ENCODE measurements at places on chromosomes 1 and 21.
A peak's percentile ranks its signal among the peaks of the same experiment; 100 is the strongest.

- no peak for DNase-seq
These were observed 21.7 kb upstream of the SHCBP1L start for GRCh38 chr1:182974506-182975191.

DNA sequence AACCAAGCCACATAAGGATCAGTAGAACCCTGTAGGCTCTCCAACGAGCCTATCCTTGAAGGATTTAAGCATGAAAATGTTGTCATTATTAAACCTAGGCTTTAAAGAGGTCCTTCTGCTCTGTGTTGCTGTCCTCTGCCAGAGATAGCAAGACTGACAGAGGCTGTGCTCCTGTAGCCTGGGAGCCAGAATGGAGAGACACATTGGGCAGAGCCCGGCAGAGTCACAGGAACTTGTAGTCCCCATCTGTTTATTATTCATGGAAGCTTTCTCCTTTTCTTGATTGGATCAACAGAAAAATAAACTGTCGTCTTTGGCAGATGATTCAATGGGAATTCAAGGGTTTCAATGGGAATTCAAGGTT is 19.2 kb upstream of the SLAMF1 start:
- DNase-seq, result no peak

GRCh38 chr1:170917373-170917772 is 18.0 kb upstream of the MROH9 start:
- DNase-seq, result no peak

- no peak for DNase-seq
These were observed 65.7 kb downstream of the SETD4 start for GRCh38 chr21:35994613-35995012.

DNA sequence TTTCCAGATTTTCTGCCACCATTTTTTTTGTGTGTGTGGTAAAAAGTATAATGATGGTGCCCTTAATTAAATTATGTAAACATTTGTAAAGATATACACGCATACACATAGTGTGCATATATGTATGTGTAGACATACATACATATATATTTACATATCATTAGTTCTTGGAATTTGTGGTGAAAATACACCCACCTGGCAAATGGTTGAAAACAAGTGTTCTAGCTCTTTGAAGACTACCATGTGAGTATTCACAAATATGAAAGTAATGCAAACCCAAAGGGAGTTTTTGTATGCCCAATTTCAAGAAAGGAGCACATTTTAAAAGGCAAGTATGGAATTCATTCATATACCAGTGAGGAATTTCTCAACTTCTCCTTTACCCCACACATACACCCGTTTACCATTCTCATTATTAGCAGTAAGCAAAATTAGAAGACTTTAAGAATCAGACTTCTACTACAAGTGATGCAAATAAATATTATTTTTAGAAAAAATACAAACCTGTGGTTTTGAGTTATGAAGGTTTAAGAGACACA is 8.0 kb downstream of the RABGAP1L start:
- DNase-seq, result no peak

- no peak for DNase-seq
These were observed 23.4 kb downstream of the PLEKHO1 start for GRCh38 chr1:150173141-150173585.

DNA sequence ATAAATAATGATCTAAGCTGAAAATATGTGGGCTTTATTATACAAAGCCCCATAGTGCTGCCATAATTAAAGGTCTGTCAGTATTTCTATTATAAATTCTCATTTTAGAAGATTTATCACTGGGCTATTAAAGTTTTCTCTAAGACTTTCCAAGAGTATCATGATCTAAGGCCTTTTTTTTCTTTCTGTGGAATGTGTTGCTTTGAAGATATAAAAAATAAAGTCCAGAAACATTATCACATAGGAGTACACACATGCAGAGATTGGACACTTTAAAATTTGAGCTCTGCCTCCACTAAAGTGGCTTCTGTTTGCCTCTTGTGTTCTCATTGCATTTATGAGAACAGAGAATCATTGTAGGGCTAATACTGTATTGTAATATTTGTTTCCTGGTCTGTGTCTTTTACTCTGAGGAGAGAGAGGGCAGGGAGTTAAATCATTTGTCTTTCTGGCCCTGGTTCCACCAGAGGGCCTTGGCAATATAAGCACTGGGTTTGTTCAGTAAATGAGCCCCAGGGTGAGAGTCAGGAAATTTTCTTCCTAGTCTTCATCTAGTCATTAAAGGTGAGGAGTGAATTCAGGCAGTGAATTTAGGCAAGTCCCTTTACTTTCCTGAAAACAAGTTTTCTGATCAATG is 70.2 kb downstream of the NFIA start:
- DNase-seq, result no peak

DNA sequence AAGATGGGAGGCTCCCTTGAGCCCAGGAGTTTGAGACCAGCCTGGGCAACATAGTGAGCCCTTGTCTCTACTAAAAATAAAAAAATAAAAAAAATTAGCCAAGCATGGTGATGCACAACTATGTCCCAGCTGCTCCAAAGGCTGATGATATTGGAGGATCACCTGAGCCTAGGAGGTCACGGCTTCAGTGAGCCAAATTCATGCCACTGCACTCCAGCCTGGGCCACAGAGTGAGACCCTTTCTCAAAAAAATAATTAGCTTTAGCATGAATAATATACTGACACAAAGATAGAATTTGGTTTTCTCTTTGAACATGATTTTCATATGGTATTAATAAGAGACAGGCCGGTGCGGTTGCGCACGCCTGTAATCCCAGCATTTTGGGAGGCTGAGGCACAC is 88.8 kb downstream of the DESI2 start:
- no peak for DNase-seq

DNA sequence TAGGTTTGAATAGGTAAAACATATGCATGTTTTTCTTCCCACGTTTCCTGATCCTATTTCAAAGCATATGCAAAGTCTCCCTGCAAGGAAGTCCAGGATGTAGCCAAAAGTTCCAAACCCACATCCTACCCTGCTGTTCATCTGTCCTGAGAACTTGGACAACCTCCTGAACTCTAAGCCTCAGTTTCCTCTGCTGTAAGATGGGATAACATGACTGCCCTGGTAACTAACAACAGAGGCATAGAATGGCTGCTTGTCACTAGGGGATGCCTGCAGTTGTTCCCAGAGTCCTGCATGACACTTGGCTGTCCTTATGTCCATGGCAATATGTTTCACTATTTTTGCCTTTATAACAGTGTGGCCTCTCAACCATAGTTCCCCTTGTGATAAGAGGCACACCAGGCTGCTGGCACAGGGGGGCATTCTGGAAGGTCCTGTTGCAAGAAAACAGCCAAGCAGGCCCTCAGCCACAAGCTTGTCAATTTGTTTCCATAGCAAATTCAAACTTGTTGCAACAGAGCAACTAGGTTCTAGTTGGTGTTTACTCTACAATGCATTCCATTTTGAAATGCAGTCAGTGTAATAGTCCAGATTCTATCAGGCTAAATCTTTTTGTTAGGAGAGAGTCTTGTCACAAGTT is 1.5 kb upstream of the HDGF start:
- DNase-seq, result peak; percentile 37

DNA sequence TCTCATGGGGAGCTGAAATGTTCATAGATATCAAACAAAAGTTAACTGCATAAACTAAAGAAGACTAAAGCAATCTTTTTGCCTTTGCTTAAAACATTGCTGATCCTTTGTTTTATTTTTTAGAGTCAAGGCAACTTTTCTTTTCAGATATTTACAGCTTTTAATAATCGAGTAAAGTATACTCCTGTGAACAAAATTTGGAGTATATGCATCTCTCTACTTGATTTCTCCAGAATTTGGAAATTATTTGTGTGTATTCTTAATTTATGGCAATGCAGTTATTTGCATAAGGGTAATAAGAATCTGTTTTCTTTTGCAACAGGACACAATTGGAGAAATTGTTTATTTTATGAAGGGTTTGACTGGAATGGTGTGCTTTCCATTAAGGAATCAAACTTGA is 4.2 kb upstream of the AQP10 start:
- DNase-seq, result no peak

DNA sequence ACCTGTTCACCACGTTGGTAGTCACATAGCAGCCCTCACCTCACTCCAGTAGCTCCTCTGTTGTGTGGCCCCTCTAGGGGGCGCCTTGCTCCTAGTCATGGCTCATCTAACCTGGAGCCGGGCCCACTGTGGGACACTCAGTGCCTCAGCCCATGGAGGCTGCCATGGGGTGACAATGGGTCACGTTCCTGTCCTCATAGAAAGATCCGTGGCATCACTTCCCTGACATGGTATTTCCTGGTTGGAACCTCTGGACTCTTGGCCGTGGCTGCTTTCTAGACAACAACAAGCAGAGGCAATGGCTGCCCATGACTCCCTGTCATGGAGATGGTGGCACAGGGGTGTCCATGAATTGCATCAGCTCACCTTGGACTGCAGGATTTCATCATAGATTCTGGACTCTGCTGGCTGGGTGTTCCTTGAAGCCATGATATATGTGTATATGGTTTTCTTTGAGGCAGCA is 27.5 kb upstream of the SLAMF6 start:
- DNase-seq, result no peak
